ENCODE measurements at places on chromosomes 5 and 9. TPM values are rescaled to one million over a fixed set of nuclear protein-coding genes. Genes with fewer than 3 reads are reported as not detected.

FUT7 gene
- 12.1 TPM for total RNA-seq

SLC46A2 gene
- total RNA-seq: not detected

KYAT1 gene
- total RNA-seq: 20.1 TPM

DNA sequence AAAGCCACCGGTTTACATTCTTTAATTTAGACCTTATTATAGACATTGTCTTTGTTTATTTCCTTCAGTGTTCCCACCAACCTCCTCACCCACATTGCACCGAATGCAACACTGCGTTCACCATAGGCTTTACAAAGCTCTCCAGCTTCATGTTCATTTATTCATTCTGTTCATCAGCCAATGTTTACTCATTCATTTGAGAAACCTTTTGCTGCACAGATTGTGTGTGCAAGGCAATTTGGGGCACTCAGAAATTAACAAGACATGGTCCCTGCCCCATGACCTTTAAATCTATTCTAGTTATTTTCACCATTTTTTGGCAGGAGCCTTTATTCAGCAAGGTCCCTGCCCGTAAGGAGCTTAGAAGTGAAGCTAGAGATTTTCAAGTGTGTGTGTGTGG lies 70.9 kb upstream of the RARS1 start:
- ATAC-seq: no peak

GRCh38 chr9:103186959-103187358 lies 191.8 kb downstream of the CYLC2 start:
- ATAC-seq: no peak

Data from activated T-helper 17 cell treated with anti-CD3 and anti-CD28 coated beads, Interleukin-2, amount 50 U/mL, for 72 hours (primary cell).